Activated CD8-positive, alpha-beta memory T cell treated with anti-CD3 and anti-CD28 coated beads for 1 hour (primary cell): ENCODE measurements at places on chromosomes 7 and 10.

- no peak for DNase-seq
These were observed 15.5 kb upstream of the SP4 start for GRCh38 chr7:21412410-21412851.

- DNase-seq: no peak
These were observed at the start of gene GNAI1 for GRCh38 chr7:80134536-80135308. Gene GNAI1, plus strand, starts transcription at chr7:80134831. Its CDS starts 330 bp downstream, at chr7:80135161.

GRCh38 chr10:121662945-121663917, 65.0 kb upstream of the FGFR2 start:
- DNase-seq: no peak

DNA sequence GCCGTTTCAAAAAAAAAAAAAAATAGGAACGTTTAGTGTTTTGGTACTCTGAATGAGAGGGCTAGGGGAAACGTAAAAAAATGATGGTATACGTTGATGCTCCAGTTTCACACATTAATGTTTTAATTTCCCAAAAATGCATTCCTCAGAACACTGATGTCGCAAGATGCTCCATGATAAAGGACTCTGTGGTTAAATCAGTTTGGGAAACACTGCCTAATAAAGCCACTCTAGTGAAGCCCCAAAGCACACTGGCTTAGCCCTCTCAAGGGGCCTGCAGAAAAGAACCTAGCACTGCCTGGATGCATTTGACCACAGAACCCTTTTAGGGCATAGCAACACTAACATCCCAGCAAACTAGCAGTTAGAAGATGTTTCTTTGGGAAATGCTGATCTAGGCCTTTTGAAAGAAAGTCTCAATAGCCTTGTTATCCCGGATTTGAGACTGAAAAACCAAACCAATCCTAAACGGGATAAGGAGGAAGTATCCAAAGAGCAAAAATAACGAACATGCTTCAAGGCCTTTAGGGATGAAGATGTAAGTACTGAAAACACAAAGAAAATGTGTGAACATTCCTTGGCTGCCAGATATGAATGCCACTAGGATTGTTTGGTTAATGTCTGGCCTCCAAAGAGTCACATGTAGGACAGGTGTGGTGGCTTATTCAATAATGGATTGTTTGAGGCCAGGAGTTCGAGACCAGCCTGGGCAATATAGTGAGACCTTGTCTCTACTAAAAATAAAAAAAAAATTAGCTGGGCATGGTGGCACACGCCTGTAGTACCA, 11.0 kb downstream of the DLG5 start:
- no peak for DNase-seq

DNA sequence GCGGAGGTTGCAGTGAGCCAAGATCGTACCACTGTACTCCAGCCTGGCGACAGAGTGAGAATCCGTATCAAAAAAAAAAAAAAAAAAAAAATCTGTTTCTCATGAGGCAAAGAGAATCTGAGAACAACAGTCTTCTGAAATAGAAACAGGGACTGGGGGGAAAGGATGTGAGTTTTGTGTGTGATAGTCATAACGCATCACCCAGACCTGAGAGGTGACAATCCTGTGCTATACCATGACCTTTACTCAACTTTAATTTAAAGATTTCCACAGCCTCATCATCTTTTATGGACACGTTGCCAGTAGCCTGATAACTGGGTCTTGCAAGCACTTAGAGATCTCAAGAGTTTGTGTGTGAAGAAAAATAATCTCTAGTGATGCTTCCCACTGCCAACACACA, 2.3 kb downstream of the ATXN7L1 start:
- DNase-seq: no peak

- DNase-seq: no peak
These were observed 180.6 kb upstream of the CHRM2 start for GRCh38 chr7:136687693-136688322.

DNA sequence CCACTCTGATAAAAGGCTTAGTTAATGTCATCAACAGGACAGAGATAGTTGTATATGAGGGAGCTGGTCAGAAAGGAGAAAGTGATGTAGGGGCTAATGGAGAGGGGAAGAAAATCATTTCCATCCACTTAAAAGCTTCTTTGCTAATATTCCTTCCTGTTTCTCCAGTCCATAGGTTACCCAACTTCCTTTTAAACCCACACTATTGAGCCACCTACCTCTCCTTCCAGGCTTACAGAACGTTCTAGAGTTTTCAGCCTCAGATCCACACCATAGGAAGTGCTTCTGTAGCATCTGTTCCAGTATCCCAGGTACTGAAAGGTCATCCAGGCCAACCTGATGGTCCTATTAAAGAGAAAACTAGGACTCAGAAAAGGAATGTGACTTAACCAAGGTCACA, 28.2 kb downstream of the STRIP2 start:
- DNase-seq: no peak

DNA sequence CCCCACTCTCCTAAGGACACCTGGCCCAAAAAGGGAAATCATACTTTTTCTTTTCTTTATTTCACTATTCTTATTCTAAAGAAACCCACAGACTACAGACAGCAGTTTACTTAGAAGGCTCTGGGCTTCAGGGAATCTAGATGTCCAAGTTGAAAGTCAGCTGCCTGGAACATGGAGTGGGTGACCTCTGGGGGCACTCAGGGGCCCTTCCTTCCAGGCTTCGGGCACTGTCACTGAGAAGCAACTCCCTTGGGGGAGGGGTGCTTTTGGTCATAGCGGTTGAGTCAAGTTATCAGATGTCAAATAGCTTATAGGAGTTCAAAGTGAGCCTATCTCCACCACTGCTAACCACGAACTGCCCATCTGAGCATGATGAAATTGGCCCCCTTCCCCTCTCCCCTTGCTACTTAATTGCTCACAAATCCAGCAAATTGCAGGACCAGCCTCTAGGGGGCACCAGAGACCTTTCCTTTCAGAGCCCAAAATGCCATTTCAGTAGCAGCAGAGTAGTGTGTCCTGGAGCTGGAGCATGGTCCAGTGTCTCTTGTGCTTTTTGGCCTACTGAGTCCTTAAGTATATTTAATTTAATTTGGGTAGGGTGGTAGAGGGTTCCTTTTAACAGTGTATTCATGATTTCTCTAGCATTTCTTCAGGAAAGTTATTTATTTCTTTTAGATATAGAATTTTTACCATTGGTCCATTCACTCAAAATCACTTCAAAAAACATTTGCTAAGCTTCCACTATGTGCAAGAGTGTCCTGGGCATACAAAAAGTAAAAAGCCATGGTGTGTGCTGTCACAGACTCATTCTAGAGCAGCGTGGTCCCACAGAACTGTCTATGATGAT, 463.8 kb downstream of the KCNMA1 start:
- DNase-seq: peak; percentile 23

GRCh38 chr10:63213489-63213888, 80.4 kb downstream of the NRBF2 start:
- DNase-seq: no peak

DNA sequence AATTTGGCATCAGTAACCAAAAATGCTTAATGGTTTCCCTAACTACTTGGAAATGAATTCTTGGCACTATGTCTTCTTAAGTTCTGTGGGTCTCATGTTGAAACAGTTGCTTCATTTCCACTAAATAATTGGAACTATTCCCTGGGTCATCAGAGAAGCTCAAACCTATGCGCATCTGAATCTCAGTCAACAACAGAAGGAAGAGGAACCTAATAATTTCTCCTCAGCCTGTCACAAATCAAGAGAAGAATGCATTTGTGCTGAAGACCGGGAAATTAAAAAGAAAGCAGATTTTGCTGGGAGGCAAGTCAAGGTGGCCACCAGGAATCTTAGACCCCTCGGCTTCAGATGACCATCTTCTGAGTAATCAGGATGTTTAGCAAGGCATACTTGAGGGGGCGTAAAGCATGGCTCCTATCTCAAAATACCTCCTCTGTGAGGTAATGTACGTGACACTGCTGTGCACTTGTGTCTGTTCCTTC, 41.4 kb downstream of the TOMM7 start:
- no peak for DNase-seq

DNA sequence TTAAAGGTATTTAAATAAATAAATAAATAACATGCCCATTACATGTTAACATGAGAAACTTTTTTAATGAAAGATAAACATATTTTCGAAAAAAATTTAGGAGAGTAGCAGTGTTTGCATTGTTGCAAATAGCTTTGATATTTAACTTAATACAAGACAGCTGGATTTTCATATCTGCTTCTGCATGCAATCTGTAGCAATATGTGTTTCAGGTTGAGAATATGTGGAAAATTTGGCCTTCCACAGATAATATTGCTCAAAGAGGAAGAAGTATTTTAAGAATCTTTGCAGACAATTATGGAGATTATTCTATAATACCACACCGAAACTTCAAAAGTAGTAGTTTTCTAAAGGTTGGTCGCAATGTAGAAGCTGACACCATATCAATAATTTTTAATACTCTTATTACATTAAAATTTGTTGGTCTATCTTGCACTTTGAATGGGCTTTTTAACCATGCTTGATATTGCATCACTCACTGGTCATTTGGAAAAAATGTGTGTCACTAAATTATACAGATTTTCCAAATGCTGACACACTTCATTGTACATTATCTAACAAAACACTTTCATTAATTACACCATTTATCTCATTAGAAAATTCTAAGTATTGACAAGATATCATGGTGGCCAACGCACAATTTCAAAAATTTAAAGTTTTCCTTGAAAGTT, 229.8 kb upstream of the HDAC9 start:
- no peak for DNase-seq

DNA sequence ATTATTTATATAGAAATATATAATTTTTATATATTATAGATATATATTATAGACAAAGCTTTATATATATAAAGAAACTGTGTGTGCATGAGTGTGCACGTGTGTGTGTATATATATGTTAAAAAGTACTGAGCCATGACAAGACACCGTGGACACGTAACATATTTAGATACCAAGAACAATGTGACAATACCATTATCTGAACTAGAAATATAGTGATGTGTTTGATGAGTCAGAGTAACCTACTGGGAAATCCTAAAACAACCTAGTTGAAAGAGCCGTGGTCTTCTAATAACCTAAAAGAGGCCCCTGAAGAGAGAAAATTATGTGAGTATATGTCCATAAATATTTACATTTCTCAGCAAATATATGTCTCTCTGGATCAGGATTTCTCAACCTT, 50.7 kb upstream of the ITGB8 start:
- DNase-seq: no peak

DNA sequence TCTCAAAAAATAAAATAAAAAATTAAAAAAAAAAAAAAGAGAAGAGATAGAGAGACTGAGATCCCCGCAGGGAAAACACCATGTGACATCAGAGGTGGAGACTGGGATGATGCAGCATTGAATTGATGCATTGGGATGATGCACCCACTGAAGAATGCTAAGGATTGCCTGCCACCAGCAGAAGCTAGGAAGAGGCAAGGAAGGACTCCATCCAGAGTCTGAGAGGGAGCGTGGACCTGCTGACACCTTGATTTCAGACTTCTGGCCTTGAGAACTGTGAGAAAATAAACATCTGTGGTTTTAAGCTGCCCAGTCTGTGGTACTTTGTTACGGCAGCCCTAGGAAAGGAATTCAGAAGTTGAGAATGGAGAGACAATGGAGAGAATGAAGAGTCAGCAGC, 89.8 kb upstream of the PRPS1L1 start:
- DNase-seq: no peak

DNA sequence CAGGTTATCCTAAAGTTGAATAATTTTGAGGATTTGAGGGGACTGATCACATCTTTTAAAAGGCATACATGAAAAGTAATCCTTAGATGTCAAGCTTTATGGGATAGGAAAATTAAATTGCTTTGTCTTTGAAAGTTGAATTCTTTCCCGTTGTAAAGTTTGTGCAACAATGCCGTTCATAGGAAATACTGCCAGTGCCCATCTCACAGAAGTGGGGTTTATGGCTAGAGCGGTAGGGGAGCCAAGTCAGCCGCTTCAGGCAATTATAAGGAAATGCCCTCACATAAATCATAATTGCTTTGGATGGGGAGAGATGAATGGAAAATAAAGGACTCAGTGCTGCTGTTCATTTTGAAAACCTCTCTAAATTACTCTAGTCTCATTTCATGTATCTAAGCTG, 18.1 kb downstream of the CDC123 start:
- DNase-seq: no peak

GRCh38 chr10:110918643-110919348, at the start of gene BBIP1:
Gene BBIP1, minus strand, starts transcription at chr10:110919180. Its CDS starts 1,023 bp downstream, at chr10:110918157.
- DNase-seq: no peak

- DNase-seq: no peak
These were observed 96.7 kb upstream of the PDCD4 start for GRCh38 chr10:110775020-110775375.

DNA sequence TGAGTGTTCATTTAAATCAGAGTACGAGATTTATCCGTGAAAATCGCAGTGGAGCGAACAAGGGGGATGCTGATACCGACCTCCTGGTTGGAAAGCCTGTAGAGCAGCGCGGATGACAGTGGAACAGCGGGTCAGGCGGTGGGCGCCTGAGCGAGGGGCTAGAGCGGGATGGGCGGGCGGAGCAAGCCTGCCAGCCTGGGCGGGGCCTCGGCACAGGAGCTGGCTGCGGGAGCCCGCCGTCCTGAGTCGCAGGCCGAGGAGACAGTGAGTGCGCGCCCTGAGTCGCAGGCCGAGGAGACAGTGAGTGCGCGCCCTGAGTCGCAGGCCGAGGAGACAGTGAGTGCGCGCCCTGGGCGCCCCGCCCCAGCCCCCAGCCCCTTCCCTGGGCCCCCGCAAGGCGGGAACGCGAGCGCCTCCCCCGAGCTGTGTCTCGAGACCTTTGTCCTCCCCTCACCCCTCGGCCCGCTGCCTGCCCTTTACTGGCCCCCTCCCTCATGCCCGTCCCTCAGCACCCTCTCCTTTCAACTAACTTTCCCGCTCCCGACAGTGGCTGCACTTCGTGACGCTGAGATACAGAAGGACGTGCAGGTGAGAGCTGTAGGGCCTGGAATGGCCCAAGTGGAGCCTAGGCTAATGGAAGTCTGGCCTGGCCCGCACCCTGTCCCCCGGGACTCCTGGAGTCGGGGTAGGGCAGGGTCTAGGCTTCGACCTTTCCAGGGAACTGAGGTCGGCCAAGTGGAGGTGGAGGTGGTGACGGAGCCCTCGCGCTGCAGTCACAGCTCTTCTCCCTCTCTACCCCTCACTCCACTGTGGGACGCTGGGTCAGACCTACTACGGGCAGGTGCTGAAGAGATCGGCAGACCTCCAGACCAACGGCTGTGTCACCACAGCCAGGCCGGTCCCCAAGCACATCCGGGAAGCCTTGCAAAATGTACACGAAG, at the start of gene AS3MT:
Gene AS3MT (plus strand): TSS at position 213 of the 941 bp plus-strand sequence. CDS start 123 bp downstream, at position 336.
- DNase-seq: no peak

GRCh38 chr7:104980440-104980839, 33.6 kb upstream of the KMT2E start:
- DNase-seq: no peak

- DNase-seq: no peak
These were observed 1043.2 kb upstream of the C7orf33 start for GRCh38 chr7:147547252-147547897.

DNA sequence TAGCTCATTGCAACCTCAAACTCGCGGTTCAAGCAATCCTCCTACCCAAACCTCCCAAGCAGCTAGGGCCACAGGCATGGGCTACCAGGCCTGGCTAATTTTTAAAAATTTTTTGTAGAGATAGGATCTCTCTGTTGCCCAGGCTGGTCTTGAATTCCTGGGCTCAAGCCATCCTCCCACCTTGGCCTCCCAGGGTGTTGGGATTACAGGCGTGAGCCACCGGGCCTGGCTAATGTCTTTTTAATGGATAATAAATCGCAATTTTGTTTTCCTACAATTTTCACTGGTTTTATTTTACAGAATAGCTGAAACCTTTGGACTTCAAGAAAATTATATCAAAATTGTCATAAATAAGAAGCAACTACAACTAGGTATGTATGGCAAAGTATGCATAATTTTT, 10.9 kb downstream of the NUB1 start:
- no peak for DNase-seq
